ENCODE measurements at places on chromosomes 7 and 10.
A peak's percentile ranks its signal among the peaks of the same experiment; 100 is the strongest.

DNA sequence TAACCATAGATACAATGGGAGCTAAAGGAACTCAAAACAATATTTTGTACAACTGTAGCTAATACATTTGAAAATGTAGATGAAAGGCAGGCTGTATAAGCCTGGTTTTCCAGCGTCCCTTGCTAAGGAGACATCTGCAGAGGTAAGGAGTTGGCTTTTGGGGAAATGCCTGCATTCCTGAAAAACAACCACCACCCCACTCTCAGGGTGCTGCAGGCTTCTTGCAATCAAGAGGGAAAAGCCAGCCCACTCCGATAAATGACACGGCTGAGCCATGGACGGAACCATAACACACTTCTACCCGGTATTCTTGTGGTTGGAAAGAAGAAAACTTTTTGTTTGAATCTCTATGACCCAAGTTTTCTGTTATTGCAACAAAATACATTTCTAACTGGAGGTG lies 200.3 kb downstream of the TEX36 start:
- no peak for DNase-seq

- DNase-seq: no peak
These were observed 83.9 kb downstream of the HECW1 start for GRCh38 chr7:43196379-43196778.

DNA sequence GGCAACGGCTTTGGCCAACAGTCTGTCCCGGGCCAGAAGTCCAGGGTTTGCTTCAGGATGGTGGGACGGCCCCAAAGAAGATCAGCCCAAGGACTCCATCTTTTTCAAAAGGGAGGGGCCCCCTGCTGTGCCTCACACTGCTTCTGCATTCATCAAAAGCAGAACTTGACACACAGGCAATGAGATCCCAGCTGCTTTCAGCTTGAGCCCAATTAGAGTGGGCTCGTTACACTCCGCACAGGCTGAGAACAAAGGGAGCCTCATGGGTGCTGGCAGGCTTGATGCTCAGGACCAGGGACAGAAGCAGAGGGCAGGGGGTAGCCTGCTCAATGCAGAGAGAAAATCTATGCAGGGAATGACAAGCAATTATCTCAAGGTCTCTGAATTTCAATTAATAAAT lies 45.5 kb downstream of the VOPP1 start:
- no peak for DNase-seq

GRCh38 chr10:118101501-118101900 lies 54.8 kb upstream of the RAB11FIP2 start:
- DNase-seq: peak; percentile 71

DNA sequence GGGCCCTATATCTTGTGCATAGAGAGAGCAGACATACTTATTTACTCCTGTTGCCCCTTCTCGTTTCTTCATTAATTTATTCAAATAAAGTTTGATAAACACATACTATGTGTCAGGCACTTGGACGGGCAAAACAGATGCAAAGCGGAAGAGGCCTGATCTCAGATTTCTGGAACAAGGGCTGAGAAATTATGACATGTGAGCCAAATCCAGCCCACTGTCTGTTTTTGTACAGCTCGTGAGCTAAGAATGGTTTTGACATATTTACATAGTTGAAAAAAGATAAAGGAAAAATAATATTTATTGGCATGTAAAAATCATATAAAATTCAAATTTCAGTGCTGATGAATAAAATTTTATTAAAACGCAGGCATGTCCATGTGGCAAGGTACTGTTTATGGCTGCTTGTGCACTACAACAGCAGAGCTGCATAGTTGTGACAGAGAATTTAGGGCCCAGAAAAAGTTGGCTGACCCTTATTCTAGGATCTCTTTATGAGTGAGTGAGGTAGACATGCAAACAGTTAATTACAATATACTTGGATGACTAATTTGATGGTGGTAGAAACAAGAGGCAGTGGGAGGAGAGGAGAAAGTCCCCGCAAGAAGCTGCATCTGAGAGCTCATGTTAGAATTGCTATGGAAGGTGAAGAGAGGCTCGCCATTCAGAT lies 68.1 kb upstream of the ITPRID1 start:
- no peak for DNase-seq

GRCh38 chr10:992871-993270 lies 4.6 kb downstream of the GTPBP4 start:
- DNase-seq: no peak

- DNase-seq: no peak
These were observed 563.3 kb upstream of the SORCS1 start for GRCh38 chr10:107727767-107728317.

DNA sequence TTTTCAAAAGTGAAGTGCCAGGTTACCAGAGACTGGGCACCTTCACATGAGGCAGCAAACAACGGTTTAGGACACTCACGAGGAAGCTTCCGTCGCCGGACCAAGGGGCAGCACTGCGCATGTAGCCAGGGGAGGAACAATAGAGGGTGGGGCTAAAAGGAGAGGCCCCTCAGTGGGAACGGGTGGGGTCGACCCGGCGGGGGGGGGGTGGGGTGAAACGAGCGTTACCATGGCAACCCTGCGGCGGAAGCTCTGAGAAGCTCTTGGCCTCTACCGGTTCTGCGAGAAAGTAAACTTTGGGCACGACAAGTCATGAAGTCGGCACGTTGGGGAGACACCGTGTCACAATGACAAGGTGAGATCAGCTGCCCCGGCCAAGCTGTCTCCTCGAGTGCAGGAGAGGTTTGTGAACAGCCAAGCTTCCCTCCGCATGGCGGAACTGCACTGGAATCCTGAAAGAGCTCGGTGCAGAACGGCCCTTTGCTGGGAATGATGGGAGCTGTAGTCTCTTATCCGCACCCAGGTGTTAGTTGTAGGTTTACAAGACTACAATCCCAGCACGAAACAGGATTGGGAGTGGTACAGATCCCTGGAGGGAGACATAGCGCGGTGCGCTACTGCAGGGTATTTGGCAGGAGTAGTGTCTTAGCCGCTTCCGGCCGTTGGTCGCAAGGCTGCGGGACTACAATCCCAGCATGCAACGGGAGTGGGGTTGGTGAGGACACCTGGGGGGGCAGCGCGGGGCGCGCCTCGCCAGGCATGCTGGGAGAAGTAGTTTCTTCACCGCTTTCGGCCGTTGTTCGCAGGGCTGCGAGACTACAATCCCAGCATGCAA lies 72.8 kb upstream of the ZNF722 start:
- no peak for DNase-seq

- DNase-seq: no peak
These were observed 35.2 kb downstream of the CAMK2B start for GRCh38 chr7:44290252-44290620.

Data from fibroblast of skin of left biceps (primary cell).